ENCODE measurements at places on chromosomes 12 and 14.
A peak's percentile ranks its signal among the peaks of the same experiment; 100 is the strongest.

DNA sequence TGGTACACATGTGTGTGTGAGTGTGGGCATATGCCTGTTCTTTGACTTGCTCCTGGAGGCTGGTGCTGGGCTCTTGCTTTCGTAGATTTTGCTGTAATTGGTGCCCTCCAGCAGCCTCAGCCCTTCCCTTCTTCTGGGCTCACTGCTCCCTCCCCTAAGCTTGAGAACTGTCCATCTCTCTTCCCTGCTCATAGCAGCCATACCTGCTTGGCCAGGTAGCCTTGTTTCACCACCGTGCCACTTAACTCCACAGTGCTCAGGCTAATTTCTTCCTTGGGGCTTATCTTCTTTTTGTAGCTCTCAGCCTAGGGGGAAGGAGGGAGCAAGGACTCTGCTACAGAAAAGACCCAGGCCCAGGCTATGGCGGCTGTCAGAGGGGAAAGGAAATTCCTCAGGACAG is 19.8 kb downstream of the PLEK2 start:
- DNase-seq: no peak

DNA sequence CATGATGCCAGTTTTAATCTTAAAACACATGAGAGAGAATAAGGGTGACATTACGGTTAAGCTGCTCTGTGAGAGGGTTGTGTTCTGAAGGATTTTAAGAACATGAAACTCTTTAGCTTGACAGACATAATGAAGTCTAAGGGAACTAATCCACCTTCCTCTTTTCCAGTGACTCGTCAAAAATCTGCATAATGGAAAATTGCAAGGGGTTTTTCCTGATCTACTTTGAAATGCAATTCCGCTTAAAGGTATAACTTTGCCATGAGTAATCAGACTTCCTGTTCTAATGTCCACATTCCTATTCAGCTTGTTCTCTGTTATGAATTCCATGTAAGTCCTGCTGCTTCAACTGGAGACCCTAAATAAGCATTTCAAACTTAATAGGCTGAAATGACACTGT is at the start of gene ZNF705A:
TSS of gene ZNF705A (plus strand) at position 171 of the 400 bp plus-strand sequence. CDS start 15,611 bp downstream, outside the sequence.
- DNase-seq: no peak

- no peak for DNase-seq
Observed at GRCh38 chr12:19967001-19967400, 401.3 kb upstream of the PDE3A start.

GRCh38 chr12:39852346-39852745 is 232.7 kb upstream of the ABCD2 start:
- DNase-seq: no peak

- no peak for DNase-seq
Observed at GRCh38 chr14:51014086-51014485, 69.8 kb upstream of the PYGL start.

DNA sequence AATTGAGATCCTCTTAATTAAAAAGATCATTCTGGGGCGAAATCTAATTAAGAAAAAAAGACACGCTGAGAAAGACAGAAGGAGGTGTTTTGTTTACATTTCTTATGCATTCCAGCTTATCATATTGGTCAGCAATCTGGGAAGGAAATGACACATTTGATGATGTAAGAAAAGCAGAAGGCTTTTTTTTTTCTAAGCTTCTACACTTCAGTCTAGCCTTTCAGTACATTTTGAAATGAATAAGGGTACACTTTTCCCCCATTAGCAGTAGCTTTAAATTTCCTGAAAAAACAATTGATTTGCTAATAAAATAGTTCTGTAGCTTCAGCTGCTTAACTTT is 5.9 kb upstream of the GSC start:
- DNase-seq: no peak

- no peak for DNase-seq
Observed at GRCh38 chr12:106027286-106027685, 111.5 kb downstream of the NUAK1 start.

GRCh38 chr12:124578445-124578844 is 11.0 kb upstream of the NCOR2 start:
- no peak for DNase-seq

DNA sequence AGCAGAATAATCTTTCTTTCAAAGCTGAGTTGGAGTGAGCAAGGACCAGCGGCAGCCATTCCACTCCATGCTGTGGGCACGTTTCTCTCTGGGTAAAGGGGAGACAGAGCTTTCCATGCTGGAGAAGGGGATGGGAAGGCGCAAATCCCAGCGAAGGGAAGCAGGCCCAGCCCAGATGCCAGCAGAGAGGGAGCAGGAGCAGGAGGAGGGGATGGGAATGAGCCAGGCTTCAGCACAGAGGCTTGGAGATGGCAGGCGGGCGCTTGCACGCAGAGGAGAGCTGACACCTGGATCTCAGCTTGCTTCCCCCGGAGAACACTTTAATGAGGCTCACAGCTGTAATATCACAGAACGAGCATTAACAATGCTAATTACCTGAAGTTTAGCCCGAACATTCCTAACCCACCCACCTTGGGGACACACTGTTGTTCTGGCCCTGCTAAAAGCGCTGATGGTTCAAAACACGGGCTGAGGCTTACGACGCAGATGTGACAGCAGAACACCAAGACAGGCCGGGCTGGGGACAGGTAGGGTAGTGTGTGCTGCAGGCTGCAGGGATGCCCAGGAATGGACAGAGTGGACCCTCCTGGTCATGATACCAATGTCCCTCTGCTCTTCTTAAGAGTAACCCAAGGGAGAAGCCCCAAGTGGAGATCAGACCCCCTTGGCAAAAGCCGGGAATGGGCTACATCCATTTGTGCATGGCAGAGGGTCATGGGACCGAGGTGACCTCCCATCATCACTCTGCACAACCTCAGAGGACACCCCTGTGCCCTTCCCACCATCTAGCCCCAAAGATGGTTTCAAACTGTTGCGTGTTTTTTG is 288.6 kb downstream of the DPF3 start:
- no peak for DNase-seq

- no peak for DNase-seq
Observed at GRCh38 chr12:118493962-118494361, 117.6 kb downstream of the SUDS3 start.

DNA sequence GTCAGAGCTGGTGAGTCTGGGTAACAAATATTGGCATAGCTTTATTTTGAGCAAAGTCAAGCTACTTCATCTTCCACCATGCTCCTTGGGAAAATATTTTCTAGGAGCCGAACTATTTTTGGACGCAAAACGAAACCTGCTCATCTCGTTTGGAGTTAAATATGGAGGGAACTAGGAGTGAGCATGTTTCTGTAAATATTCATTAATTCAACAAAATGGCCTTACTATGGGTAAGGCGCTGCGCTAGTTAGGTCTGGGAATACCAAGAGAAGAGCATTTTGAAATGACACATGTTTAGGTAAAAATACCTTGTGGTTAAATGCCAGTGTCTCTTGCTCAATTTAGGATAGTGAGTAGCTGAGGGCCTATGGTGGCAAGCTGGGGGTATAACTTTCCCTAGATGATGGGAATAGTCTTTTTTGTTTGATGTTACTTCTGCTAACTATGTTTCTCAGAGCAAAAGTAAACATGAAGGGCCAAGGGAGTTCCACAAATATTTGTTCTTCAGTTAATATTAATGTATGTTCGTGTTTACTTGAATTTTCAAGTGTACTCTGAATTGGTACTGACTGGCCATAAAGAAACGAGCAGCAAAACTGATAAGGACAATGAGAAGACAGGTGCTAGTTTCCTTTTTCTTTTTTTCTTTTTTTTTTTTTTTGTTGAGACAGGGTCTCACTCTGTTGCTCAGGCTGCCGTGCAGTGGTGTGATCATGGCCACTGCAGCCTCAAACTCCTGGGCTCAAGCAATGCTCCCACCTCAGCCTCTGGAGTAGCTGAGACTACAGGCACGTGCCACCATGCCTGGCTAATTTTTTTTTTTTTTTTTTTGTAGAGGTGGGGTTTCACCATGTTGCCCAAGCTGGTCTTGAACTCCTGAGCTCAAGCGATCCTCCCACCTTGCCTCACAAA is 77.7 kb downstream of the MAP1LC3B2 start:
- no peak for DNase-seq

DNA sequence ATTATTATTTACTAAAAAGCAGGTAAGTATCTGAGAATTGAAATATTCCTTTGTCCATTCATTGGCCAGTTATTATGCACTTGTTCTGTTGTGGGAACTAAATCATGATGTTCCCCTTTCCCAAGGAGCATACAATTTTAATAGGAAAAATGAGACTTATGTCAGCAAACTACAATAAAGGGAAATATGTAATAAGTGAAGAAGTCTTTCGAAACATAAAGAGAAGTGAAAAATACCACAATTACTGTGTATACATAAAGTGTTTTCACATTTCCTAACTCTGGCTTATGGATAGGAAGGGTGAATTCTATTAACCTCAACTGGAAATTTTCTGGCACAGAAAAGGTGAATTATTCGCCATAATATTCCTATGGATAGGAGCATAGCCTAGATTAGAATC is 78.4 kb upstream of the DNM1L start:
- DNase-seq: no peak

- no peak for DNase-seq
Observed at GRCh38 chr14:52355526-52355925, 41.4 kb downstream of the PTGER2 start.

DNA sequence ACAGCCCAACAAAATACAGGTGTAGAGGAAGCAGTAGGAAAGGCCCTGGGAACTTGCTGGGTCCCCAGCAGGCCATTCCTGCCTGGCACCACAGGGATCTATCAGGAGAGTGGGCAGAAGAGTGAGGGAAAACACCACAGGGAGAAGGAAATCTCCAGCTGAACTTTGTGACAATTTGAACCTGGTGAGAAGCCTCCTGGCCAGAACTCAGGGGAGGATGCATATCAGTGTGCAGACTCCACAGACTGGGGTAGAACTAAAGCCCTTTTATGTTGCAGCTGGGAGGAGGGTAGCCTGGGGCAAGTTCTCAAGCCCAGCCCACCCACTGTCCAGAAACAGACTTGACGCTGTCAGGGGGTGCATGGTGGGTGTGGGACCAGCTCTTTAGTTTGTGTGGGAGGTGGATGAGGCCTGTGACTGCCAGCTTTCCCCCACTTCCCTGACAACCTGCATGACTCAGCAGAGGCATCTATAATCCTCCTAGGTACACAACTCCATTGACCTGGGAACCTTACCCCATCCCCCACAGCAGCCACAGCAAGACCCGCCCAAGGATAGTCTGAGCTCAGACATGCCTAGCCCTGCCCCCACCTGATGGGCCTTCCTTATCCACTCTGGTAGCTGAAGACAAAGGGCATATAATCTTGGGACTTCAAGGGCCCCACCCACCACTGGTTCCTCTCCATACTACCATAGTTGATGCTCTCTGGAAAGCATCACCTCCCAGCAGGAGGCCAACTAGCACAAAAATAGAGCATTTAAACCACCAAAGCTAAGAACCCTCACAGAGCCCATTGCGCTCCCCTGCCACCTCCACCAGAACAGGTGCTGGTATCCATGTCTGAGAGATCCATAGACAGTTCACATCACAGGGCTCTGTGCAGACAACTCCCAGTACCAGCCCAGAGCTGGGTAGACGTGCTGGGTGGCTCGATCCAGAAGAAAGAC is 28.9 kb downstream of the PNN start:
- DNase-seq: no peak

- DNase-seq: no peak
Observed at GRCh38 chr12:65194949-65195348, 25.6 kb downstream of the LEMD3 start.

- DNase-seq: no peak
Observed at GRCh38 chr14:100138955-100139354, 20.5 kb downstream of the DEGS2 start.

DNA sequence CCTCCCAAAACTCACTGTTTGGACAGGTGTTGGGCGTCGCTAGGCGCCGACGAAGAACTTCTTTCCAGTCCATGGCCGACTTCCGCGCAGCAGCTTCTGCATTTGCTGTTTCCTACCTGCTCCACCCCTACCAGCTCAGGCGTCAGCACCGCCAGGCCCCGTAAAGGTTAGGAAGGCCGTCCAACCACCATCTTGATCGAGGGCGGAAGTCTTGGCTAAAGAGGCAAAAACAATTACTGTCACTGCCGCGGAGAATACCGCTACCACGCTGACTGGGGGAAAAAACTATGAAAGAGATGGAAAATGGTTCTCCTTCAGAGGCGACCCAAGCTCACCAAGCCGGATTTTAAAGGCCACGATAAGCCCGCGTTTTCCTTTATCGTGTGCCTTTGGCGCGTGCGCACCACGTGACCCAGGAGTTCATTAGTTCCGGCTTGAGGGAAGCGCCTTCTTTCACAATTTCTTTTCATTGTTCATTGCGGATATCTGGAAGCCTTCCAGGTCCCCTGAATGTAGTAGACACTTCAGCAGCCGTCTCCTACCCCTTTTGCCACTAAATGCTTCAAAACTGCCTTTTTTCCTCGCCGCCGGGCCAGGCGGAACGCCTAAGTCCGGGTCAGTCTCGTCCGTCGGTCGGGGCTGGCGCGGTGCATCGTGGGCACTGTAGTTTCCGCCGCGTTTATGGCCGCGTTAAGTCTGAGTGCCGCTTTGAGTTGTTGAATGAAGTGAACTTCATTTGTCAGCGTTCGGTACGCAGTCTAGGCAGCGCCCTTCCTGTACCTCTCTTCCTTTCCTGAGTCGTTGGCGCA is at the start of the genes PPP2R3C and PRORP:
TSS of gene PPP2R3C (minus strand) at position 104 of the 809 bp plus-strand sequence. CDS start at position 73, 31 bp downstream.
TSS of gene PRORP (plus strand) at position 666 of the 809 bp plus-strand sequence. CDS start 694 bp downstream, outside the sequence.
- DNase-seq: peak; percentile 95

GRCh38 chr14:30822080-30822571 is 52.2 kb upstream of the COCH start:
- no peak for DNase-seq

- no peak for DNase-seq
Observed at GRCh38 chr12:48991247-48992050, 7.7 kb downstream of the DDN start.

- no peak for DNase-seq
Observed at GRCh38 chr12:5650829-5651461, 219.0 kb downstream of the NTF3 start.

GRCh38 chr12:94615260-94616181 is 34.8 kb downstream of the TMCC3 start:
- DNase-seq: no peak

- no peak for DNase-seq
Observed at GRCh38 chr14:95495538-95496025, 20.9 kb downstream of the SYNE3 start.

GRCh38 chr14:101881426-101881825 is 82.9 kb upstream of the DYNC1H1 start:
- DNase-seq: no peak
